Stimulated activated CD4-positive, alpha-beta T cell treated with anti-CD3 and anti-CD28 coated beads, Interleukin-4, amount 100 ng/mL, for 48 hours (primary cell): ENCODE measurements at places on chromosomes 3 and 15.

DNA sequence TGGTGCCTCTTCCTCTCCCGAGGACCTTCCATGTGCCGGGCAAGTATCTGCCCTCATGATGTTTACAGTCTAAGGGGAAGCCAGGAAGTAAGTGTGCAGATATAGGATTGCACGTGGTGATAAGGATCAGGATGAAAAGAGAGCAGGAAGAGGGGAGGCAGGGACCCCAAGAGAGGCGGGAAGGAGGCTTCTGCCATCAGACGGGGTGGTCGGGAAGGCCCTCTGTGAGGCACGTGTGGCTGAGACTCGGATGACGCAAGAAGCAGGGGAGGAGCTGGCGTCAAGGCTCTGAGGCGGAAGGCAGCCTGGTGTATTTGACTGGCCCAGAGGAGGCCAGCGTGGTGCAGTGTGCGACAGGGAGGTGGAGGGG is 762 bp upstream of the IQSEC1 start:
- no peak for DNase-seq

- no peak for DNase-seq
Observed at GRCh38 chr3:100615684-100616083, 6.3 kb downstream of the ADGRG7 start.

DNA sequence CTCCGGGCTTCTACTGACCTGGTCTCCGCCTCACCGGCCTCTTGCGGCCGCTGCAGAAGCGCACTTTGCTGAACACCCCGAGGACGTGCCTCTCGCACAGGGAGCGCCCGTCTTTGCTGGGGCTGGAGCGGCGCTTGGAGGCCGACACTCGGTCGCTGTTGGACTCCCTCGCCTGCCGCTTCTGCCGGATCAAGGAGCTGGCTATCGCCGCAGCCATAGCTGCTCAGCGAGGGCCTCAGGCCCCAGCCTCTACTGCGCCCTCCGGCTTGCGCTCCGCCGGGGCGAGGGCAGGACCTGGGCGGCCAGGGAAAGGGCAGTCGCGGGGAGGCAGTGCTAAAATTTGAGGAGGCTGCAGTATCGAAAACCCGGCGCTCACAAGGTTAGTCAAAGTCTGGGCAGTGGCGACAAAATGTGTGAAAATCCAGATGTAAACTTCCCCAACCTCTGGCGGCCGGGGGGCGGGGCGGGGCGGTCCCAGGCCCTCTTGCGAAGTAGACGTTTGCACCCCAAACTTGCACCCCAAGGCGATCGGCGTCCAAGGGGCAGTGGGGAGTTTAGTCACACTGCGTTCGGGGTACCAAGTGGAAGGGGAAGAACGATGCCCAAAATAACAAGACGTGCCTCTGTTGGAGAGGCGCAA is 319.2 kb downstream of the FGF12 start:
- DNase-seq = no peak

DNA sequence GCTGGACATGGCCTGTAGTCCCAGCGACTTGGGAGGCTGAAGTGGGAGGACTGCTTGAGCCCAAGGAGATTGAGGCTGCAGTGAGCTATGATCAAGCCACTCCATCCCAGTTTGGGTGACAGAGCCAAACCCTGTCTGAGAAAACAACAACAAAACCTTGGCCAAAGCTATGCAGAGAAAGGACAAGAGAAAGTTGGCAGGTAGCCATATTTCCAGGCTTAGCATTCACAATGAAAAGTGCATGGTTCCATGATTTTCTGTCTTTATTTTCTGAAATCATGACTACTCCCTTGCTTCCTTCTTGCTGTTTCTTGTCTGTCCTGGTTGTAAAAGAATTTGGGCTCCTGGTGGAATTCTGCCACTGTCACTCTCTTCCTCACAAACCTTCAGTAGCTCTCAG is 284.6 kb upstream of the C2CD4B start:
- DNase-seq = no peak

DNA sequence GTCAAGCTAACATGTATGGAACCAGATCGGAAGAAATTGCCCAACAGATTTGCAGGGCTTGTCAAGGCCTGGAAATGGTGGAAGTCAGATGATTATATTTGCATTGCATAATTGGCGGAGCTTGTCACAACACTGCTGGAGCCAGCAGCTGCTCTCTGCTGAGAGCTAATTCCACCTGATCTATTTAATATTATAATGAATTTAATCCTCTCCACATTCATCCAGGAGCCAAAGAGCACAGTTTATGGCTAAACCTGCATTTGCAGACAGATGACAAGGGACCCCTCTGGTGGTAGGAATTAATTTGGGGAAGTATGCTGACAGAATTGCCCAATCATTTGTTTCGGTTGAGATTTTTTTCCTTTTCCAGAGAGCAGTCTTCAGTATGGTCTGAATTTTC is 730.2 kb downstream of the TUSC7 start:
- DNase-seq = no peak

GRCh38 chr3:42247576-42248027 is 18.4 kb downstream of the CCK start:
- DNase-seq = peak; percentile 53

DNA sequence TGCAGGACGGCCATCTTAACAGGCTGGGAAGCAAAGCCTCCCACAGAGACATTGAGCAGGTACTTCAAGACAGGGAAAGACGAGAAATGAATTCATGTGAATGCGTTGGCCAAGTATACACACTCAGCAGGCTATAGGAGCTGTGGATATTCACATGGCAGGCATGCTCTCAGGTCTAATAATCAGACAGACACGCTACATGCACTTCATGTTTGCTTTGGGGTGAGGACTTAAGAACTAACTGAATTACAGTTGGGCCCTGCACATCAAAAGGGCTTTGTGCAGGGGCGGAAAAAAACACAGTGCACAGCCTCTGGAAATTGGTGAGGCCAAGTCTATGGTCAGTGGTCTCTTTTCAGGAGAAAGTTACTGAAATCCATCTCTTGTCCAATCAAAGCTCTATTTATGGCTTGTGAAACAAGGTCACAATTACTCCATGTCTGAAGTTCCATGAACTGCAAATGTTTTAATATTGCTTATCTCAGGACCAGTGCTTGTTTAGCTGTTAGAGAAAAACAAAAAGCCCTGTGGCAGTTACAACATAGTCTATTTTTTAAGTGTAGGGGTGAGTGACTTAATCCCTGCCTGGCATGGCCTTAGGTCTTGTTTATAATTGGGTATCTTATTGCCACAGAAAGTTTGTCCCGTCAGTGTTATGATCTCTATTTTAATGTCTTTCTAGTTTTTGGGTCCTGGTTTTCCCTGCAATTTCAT is 100.6 kb upstream of the GOLGA6L6 start:
- no peak for DNase-seq

DNA sequence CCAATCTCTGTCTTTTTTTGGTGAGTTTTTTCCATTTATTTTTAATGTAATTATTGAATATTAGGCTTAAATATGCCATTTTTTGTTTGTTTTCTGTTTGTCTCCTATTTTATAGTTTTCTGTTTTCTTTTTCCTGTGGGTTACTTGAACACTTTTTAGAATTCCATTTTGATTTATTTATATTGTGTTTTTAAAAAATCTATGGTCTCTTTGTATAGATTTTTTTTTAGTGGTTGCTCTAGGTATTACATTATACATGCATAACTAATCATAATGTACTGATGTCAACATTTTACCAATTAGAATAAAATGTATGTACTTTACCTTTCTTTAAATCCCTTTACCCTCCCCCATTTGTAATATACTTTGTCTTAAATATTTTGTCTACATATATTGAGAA is 56.2 kb downstream of the RASA2 start:
- no peak for DNase-seq

DNA sequence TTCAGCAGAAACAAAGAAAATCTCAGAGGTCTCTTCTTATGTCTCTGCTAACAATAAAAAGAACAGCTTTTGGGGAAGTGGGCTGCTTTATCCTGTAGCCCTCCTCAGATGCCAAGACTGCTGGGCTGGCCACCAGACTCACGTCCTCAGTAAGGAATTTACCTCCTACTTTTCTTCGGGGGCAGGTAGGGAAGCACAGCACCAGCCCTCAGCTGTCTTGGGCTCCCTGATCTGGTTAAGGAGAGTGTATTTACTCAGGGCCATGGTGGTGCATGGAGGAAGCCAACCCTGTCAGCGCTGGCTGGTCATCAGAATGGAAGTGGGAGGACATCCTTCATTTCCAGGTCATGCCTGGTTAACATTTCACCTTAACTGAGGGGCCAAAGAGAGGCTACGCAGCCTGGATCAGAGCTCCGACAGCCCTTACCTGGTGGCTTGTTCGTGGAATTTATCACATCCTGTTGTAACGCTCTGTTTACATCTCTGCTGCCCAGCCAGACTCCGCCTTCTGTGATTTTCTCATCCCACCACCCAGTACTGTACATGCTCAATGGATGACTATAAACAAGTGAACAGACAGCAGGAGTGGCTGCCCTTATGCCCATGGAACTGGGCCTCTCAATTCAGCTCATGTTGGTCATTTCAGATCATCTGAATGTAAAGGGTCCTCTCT is 108.3 kb downstream of the IGF2BP2 start:
- no peak for DNase-seq

GRCh38 chr3:13324835-13325501 is 95.2 kb downstream of the NUP210 start:
- no peak for DNase-seq

DNA sequence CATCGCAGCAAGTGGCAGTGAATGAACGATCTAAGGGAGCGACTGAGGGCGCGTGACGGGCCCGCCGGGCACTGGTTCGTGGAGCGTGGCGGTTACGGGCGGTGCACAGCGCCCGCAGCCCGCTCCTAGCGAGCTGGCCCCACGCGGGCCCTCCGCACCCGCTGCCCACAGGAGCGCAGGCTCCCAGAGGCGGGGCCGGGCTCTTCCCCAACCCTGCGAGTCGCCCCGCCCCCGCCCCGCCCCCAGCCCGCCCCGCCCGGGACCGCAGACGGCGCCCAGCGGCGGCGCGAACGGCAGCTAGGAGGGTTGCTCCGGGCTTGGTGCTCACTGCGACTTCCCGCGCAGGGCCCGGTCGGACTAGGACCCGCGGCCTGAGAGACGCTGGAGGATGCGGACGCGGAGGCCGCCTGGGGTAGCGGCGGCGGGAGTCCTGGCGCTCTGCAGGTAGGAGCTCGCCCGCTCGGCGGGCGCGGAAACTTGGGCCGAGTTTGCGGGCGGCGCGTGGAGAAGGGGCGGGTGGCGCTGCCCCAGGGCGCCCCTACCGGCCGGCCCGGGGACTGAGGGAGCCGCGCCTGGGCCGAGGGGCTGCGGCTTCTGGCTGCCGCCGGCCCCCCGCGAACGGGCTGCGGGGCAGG is at the start of gene C15orf39:
C15orf39 (plus strand) TSS at position 267 of the 635 bp plus-strand sequence. CDS start 4,167 bp downstream, outside the sequence.
- peak; percentile 65 for DNase-seq

- DNase-seq = no peak
Observed at GRCh38 chr15:66720206-66721010, 18.4 kb downstream of the SMAD6 start.

- no peak for DNase-seq
Observed at GRCh38 chr15:71685420-71685993, 124.8 kb upstream of the NR2E3 start.

DNA sequence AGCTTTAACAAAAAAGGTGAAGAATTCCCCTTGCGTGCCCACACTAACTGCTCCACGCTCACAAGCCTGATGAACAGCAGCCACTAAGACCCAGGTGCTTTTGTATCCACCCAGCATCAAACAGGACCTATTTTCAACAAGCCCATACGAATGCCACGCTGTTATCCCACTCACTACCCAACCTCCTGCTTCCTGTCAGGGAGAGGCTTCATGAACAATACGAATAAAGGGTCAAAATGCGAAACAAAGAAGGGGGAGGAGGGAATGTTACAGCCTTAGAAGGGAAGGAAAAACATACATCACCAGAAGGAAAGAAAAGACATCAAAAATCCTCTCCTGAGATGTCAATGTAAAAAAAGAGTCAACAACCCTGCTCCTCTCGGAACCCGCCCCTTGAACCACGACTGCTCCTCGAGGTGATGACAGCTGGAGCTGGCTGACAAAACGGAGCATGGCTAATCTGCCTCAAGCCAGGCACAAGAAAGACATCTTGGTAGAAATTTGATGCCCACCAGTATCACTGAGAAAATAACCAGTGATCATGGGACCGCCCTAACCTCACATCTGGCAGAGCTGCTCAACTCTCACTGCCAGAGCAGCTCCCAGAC is 9.7 kb downstream of the ERC2 start:
- no peak for DNase-seq

DNA sequence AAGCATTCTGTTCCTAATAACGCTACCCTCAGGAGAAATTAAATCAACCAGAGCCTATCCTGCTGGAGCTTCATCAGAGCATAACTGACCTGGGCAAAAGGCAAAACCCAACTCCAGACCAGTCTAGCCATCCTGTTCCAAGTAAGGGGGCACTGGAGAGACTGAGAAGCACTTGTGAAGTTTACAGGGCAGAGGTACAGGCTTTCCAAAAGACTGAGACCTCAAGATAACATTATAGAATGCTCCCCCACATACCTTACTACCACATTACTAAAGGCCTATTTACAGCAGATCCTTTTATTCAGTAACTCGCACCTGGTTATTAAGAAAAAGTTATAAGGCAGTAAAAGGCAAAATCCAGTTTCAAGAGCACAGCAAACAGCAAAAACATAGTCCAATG is 35.5 kb downstream of the RFX7 start:
- DNase-seq = no peak

DNA sequence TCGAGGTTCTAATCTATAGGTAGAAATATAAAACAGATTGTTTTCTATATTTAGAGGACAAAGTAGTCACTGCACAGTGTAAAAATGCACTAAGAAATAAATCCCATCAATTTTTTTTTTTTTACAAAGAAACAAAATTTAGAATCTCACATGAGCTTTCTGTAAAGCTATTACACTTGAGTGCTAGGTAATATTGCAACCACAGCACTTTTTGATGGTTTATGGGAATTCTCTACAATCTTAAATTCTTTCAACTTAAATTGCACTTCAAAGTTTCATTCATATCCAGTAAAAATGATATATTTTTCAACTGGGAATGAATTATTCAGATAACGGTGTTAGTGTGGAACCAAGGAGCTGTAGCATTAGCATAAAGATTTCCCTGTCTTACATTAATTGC is 1035.4 kb downstream of the SQOR start:
- no peak for DNase-seq

DNA sequence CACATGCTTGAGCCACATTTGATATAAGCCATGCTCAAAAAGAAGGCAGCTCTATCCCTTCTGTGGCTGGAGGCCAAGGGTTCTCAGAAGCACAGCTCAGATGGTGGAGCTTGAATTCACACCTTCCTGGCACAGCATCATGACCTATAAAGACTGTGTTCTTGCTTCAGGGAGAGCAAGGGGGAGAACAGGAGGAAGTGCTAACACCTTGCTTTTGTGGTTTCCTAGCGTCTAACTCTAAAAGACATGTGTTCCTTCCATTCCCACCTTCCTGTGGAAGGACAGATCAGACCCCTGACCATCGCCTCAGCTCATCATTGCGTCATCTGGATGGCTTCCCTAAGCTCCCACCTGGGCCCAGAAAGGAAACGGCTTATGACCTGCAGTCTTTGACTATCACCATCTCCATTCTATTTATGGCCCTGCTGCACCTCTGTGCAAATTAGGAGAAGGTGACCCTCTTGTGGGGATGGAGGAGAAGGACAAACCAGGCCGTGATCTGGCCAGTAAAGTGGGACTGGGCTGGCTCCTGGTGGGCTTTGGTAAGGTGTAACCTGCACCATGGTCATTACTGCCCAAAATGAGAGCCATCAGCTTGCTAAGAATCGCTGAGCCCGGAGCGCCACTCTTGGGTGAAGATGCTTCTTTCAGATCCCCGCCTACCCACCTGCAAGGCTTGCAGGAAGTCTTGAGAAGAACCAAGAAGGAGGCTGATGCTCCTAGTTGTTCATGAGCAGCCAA is 128.5 kb downstream of the SERPINI1 start:
- no peak for DNase-seq
